Transverse colon (tissue), 4 donors: ENCODE measurements at places on chromosomes 1 and 21. TPM values are rescaled to one million over a fixed set of nuclear protein-coding genes. Genes with fewer than 3 reads are reported as not detected.

HNRNPR gene
- total RNA-seq, result 67.2 TPM

TNFSF4 gene
- 1.6 TPM for total RNA-seq

PRKAA2 gene
- 8.9 TPM for total RNA-seq

AGTRAP gene
- total RNA-seq, result 19.5 TPM

NIT1 gene
- total RNA-seq, result 83.0 TPM

AUNIP gene
- not detected for total RNA-seq

ACTN2 gene
- total RNA-seq, result not detected

DPT gene
- total RNA-seq, result 64.0 TPM

MAGOH gene
- total RNA-seq, result 5.0 TPM
